ENCODE measurements at places on chromosomes 2 and 18.

GRCh38 chr18:28153485-28154065, 23.4 kb downstream of the CDH2 start:
- no peak for DNase-seq

GRCh38 chr18:3058328-3059191, 45.6 kb upstream of the LPIN2 start:
- DNase-seq: no peak

DNA sequence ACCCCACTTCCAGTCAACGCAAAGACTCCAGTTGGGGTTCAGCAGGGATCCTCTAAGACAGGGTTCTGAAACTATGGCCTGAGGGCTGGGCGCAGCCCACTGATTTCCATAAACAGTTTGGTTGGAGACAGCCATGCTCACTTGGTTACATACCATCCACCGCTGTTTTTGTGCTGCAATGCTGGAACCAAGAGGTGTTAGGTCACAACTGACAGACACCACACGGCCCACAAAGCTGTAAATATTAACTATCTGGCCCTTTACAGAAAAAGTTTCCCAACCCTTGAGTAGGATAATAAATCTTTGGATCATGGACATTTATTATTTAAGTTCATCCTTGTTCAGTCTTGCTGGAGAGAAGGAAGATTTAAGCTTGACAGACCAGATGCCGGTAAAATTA, 8.4 kb upstream of the CD226 start:
- no peak for DNase-seq

DNA sequence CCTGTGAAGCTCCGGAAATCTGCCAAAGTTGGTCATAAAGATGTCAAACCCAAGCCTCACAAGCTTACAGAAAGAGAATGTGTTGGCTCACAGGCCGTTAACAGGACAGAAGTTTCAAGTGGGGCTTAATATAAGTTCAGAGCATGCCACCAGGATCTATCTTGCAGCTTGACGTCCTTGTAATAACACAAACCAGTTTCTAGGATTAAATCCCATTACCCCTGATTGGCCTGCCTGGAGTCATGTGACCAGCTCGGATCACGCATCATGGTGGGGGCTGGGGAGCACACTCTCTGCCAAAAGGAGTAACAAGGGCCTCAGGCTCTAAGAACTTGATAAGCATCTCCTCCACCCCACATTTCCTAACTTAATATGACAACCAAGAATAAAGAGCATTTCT, 38.9 kb upstream of the SCG2 start:
- DNase-seq: no peak

DNA sequence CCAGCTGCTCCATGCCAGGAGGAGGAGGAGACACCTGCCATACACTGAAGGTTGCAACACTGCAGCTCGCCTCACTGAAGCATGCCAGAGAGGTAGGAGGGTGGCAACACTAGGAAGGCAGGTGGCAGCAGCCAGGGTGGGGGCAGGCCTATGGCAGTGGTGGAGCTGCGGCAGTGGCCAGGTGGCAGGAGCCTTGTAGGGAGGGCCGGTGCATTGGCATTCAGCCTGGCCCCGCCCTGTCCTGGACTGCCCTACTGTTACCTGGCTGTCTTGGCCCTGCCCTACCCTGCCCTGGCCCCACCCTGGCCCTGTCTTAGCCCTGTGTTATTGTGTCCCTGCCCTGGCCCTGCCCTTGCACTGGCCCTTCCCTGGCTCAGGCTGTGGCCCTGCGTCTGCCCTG, 7.4 kb upstream of the ANKRD62 start:
- no peak for DNase-seq

GRCh38 chr2:109660046-109660860, 46.1 kb downstream of the SOWAHC start:
- DNase-seq: no peak

DNA sequence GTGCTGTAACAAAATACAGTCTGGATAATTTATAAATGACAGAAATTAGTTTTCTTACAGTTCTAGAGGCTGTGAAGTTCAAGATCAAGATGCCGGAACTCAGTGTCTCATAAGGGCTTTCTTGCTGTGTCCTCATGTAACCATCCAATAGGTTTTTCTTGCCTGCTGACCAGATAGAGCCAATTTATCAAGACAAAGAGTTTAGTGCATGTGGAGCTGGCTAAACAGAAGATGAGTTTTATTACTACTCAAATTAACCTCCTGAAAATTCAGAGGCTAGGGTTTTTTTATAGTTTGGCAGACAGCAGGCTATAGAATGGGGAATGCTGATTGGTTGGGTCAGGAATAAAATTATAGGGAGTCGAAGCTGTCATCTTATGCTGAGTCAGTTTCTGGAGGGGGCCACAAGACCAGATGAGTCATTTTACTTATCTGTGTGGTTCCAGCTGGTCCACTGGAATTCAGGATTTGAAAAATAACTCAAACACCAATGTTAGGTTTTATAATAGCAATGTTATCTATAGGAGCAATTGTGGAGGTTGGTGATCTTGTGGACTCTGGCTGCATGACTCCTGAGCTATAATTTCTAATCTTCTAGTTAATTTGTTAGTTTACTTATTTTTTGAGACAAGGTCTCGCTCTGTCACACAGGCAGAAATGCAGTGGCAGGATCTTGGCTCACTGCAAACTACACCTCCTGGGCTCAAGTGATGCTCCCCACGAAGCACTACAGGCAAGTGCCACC, 3.2 kb upstream of the PDK1 start:
- DNase-seq: peak; percentile 89

- peak; percentile 25 for DNase-seq
Measured at GRCh38 chr2:222693837-222694236, 22.4 kb downstream of the MOGAT1 start.

GRCh38 chr2:26017464-26018183, 16.3 kb upstream of the RAB10 start:
- no peak for DNase-seq

DNA sequence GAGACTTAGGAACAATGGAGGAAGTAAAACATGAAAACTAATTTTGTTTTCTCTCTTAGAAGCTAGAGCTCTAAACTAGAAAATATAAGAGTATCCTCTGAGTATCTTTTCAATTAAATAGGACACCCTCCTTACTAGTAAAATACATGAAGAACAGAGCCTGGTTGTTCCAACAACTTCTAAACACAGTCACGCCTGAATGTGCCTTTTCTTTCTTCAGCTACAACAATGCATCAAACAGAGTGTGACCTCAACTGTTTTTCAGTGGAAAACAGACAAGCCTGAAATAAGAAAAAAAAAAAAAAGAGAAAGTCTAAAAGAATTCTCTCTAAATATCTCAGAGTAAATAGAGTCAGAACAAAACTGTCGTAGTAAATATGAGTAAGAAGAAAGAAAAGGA, 928.8 kb downstream of the CNTNAP5 start:
- no peak for DNase-seq

DNA sequence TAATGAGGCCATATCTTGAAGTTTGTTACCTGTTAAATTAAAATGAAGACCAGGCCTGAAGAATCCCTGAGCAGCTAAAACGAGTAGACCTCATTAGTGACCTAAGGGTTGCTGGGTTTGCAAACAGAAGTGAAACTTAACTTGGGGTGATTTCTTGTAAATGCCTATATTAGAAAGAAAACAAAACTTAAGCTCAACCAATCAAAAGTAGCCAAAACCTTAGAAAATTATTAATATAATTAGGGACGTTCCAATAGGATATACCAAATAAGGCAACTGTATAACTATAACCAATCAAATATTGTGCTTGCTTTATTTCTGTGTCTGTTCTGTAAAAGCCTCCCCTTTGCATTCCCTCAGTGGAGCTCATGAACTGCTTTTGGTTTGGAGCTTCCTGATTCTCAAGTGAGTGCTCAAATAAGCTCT, 137.9 kb upstream of the VRK2 start:
- no peak for DNase-seq

DNA sequence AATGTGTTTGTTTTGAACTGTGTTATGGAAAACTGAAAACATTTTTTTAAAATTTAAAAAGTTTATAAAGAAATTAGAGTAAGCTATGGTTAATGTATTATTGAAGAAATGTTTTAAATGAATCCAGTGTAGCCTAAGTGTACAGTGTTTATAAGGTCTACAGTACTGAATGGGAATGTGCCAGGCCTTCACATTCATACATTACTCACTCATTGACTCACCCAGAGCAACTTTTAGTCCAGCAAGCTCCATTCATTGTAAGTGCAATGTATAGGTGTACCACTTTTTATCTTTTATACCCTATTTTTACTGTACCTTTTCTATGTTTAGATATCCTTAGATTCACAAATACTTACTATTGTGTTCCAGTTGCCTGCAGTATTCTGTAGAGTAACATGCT, 215.1 kb upstream of the THUMPD2 start:
- DNase-seq: peak; percentile 83

- DNase-seq: no peak
Measured at GRCh38 chr2:187228986-187229385, 219.1 kb downstream of the CALCRL start.

DNA sequence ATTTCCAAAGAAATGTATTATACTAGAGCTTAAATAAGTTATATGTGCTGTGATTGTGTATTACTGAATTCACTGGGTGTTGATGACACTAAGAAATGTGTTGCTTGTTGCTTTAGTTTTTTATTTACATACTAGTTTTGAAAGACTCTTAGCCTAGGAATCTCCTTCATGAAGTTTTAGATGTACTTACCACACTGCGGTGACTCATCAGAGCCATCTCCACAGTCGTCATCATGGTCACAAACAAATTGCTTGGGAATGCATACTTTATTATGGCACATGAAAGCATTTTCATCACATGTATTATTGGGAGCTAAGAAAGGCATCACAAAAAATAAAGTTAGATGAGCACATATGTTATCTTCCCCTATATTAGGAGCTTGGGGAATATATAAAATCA, 1624.2 kb downstream of the LRP1B start:
- DNase-seq: peak; percentile 87

GRCh38 chr2:109662889-109663288, 48.7 kb downstream of the SOWAHC start:
- no peak for DNase-seq

DNA sequence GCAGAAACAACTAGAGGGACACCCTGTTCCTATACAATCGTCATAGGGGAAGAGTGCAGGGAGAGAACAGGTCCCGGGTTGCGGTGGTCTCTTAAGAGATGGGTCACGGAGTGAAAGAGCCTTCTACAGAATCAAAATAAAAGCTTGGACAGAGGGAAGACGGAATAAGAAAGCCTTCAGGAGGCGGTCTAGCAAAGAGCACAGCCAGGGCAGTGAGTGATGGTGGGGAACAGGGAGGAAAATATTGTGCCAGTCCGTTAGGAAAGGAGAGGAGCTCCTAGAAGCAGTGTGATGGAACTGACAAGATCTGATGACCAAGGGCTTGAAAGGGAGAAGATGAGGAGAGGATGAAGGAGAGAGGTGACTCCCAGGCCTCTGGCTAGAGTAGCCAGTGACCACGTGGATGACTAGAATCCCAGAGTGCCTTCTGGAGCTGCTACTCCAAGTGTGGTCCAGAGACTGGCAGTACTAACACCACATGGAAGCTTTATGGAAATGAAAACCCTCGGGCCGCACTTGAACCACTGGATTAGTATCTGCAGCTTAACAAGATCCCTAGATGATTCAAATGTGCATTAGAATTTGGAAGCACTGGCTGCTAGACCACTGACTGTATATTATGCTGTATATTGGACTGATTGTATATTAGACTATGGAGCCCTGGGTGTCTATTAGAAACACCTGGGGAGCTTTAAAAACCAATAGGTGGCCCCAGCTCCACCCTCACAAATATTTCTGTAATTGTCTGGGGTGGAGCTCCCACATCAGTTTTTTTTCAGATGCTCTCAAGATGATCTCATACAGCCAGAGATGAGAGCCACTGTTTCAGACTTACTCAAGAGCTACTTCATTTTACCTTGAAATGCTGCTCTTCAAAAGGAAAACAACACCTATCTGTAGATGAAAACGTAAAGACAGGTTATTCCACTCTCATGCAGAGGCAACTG, 1.1 kb upstream of the EVA1A start:
- peak; percentile 37 for DNase-seq

GRCh38 chr2:190627448-190628412, 21.2 kb upstream of the NAB1 start:
- no peak for DNase-seq

DNA sequence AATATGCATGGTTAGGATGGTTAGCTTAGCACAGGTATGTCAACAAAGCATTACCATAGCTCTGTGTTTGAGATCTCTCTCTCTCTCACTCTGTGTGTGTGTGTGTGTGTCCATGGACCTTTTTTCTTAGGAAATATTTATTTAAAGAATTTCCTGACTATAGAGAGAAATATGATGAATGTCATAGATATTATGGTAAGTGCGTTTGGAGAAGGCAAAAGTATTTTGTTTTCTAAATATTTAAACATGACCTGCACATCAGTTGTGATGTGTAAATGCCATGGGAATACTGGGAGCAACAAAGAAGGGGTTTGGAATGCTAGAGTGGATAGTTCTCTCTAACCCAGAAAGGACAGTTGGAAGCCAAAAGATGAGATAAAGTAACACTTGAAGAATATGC, 3.9 kb upstream of the TMEM178A start:
- peak; percentile 57 for DNase-seq

GRCh38 chr2:176088937-176089842, 3.3 kb upstream of the HOXD13 start:
- DNase-seq: no peak

DNA sequence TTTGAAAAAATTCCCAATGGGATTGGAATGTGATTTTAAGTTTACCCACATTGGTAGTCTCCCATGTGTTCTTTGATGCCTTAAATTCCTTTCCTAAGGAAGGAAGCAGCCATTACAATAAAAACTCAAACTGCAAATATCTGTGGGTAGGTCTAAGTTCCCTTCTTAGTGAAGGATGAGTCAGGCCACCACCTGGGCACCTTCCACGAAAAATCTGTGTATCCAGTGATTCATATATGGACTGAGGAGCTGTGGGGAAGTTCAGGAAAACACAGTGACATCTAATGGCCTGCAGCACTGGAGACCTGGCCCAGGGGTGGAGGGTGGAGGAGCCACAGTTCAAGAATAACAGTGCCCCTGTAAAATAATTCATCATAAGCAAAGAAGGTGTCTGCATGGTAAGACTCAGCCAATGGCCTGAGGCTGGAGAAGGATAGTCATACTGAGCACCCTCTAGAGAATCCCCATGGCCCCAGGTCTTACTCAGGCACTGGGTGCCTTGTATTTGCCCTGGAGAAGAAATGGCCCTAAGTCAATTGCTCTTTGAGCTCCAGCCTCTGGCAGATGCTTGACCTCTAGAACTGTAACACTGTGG, 248.6 kb downstream of the SP3 start:
- no peak for DNase-seq

DNA sequence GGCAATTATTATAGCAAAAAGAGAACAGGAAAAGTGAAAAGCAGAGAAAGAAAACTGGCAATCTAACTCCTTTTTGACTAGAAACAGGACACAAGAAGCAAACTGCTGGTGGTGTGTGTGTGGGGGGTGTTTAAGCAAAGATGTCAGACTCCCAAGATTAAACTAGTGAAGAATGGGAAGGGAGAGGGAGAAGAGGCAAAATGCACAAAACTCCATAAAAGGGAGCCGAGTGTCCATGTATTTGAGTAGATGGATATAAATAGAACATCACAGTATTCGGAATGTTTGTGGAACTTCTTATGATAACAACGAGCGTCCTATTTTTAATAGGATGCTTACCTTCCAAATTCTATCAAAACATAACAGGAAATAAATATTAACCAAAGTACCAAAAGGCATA, 179.8 kb upstream of the TRIB2 start:
- peak; percentile 66 for DNase-seq

- peak; percentile 35 for DNase-seq
Measured at GRCh38 chr2:53600815-53601214, 166.8 kb upstream of the CHAC2 start.
